Stimulated activated CD4-positive, alpha-beta T cell treated with anti-CD3 and anti-CD28 coated beads, TNF-alpha, amount 100 ng/mL, for 4 hours (primary cell): ENCODE measurements at places on chromosomes 12 and 14.

- DNase-seq: no peak
These were observed 272.4 kb upstream of the FOXG1 start for GRCh38 chr14:28494196-28494595.

GRCh38 chr12:59934486-59934885 is 338.7 kb downstream of the SLC16A7 start:
- no peak for DNase-seq

DNA sequence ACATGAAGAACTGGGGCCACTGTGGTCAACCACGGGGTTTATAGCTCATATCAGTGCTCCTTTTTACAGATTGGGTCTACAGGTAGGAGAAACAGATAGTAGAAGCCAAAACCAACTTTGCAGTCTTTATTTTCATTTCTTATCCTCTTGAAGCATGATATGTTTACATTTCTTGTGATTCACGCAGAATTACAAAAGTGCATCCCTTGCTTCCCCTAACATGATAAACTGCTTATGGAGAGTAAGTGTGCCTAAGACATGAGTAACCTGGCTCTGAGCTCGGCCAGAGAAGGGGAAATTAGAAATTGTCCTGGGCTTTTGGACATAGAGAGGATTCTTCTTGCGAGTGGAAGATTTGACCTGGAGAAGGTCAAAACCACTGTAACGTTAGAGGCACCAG is 18.4 kb downstream of the PWP1 start:
- DNase-seq: no peak

GRCh38 chr14:57747036-57747435 is 118.9 kb downstream of the SLC35F4 start:
- no peak for DNase-seq

GRCh38 chr12:237026-237815 is 23.3 kb upstream of the SLC6A12 start:
- no peak for DNase-seq

- DNase-seq: peak; percentile 41
These were observed at the start of gene C1R for GRCh38 chr12:7092229-7092985. Gene C1R, minus strand, starts transcription at chr12:7092445. Its CDS starts 57 bp downstream, at chr12:7092388.

DNA sequence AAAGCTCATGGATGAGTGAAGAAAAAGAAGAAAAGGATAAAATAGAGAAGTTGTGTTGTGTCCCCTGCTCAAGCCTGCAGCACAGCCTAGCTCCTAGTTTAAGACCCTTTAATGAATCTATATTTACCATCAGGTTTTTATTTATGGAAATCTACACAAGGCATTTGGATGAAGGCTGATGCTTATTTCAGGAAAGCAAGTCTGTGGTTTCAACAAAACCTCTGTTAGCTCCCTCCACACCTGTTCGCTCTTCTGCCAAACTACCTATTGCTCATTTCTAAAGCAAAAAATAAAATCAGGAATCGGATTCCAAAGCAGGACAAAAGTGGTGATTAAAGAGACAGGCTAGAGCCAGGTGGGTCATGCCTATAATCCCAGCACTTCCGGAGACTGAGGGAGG is 18.9 kb upstream of the MAP3K9 start:
- no peak for DNase-seq

DNA sequence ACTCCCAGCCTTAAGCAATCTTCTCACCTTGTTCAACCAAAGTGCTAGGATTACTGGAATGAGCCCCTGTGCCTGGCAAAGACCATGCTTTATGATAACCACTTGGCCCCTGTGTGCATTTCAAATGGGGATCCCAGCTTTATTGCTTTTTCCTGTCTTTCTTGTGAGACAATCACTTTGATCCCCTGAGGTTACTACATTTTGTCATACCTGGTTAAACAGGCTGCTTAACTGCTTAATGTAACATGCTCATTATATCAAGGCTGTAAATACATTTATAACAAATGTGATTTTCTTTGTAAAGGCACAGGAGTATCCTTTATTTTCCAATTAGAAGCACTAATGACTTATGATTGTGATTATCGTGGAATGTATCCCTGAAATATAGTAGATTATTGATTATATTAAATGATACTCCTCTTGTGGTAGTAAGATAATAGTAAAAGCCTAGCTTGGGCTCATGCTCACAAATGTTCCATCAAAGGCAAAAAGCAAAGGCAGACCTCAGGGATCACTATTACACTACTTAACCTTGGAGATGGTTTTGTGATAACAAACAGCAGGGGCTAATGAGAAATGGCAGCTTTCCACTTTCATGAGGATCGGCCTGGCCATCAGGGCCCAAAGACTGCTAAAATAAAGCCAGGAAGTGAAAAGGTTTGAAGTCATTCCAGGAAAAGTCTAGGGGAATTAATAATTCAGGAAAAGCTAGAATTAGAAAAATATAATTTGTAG is 290.8 kb upstream of the MDGA2 start:
- DNase-seq: no peak

- DNase-seq: no peak
These were observed 7.7 kb downstream of the CCND2 start for GRCh38 chr12:4281173-4281654.

DNA sequence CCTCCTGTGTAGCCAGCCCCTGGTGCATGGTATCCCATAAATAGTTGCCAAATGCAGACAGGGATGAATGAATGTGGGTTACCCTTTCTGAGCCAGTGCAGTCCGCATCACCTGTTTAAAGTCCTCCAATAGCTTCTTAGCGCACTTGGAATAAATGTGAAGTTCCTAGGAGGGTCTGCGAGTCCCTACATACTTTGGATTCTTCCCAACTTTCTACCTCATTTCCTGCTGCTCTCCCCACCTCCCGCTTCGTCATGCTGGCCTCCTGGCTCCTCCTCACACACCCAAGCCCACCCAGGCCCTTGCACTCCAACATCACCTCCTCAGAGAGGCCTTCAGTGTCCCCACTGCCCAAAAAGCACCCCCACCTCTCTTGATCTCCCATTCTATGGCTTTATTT is 17.7 kb downstream of the RFX4 start:
- no peak for DNase-seq

GRCh38 chr12:52241205-52241842 is 8.3 kb downstream of the KRT7 start:
- DNase-seq: no peak

GRCh38 chr12:14910090-14910915 is 24.6 kb upstream of the MGP start:
- DNase-seq: no peak

DNA sequence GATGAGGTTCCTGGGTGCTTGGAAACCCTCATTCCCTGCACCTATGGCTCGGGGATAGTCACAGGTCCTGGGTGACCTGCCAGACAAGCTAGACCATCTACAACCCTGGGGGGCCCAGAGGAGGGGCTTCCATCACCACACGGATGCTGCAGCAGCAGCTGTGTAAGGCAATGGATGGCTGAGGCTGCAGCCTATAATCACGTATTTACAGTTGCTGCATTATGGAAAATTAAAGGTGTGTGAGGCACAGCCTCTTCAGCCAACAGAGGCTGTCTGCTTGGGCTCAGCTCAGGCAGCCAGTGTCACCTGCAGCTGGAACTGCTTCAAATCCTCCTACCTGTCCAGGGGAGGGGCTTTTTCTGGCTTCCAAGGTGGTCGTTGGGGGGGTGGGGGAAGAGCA is 268.1 kb downstream of the CACNA1C start:
- DNase-seq: no peak

GRCh38 chr12:109881752-109882151 is 1.4 kb upstream of the GLTP start:
- no peak for DNase-seq

- DNase-seq: no peak
These were observed 8.4 kb upstream of the TC2N start for GRCh38 chr14:91875525-91876286.

DNA sequence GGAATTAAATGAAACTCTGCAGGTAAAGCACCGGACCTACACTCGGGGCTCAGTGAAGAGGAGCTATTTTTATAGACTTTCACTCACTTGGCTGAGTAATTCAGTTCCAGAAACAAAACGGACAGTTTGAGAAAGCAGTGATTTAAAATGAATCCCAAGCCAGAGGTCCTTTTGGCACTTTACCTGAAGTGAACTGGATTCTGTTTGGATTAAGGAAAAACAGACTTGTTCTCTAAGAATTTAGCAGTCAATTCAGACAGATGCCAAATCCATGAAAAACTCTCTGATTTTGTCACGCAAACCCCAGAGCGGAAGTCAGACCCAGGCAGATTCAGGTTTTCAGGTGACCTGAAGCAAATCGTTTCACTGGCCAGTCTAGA is 4.9 kb upstream of the VASH1 start:
- no peak for DNase-seq

DNA sequence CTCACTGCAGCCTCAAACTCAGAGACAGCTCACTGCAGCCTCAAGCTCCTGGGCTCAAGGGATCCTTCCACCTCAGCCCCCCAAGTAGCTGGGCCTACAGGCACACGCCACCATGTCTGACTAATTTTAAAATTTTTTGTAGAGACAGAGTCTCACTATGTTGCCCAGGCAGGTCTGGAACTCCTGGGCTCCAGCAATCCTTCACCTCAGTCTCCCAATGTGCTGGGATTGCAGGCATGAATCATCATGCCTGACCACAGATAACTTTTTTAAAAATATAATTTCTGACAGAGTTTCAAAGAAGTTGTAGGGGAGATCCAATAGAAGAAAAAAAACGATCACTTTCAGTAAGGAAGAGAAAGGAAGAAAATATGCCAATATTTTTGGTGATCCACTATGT is 189.7 kb upstream of the CDKN3 start:
- DNase-seq: no peak

DNA sequence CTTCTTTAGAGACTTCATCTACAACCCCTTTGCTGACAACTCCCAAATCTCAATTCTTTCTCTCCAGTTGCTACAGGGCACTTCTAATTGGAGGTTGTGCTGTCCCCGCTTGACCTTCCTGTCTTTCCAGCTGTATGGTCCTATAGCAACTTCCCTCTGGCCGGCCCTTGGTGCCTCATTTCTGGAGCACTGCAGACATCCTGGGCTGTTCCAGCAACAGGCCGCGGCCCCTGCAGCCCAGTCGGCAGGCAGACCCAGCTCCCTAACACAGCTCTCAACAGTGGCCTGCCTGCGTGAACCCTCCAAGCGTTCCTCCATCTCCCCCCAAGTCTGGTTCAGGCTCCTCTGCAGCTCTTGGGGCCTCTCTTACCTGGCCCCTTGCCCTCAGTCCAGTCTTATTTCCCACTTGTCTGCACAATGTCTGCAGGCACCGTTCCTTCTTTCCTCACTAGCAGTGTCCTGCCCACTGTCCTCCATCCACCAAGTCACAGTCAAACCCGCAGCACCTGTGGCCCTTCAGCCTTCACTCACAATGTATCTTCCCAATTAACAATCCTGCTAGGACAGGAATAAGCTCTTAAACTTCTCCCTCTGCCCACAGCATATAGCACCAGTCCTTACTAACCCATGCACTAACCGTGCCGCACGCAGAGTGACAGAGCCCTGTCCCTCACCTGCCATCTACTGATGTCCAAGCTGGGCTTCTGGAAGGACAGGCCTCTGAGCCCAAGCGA is 1.6 kb upstream of the EML1 start:
- DNase-seq: no peak

DNA sequence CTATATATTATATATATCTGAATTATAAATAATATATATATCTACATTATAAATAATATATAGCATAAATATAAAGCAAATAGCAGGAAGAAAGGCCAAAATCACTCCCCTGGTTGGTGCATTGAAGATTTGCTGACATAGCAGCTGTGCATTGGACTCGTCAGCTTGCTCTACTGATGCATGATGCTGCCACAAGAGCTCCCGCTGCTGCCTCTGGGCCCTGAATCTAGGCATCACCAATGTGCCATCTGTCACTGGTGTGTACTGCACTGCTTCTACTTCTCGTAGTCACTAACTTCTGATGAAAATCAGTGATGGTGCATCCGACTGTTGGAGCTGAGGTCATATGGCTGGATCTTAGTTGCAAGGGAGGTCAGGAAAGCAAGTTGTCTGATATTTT is 205.0 kb downstream of the ADAMTS20 start:
- no peak for DNase-seq

GRCh38 chr14:30861200-30861599 is 13.2 kb upstream of the COCH start:
- no peak for DNase-seq

GRCh38 chr14:68544081-68544892 is 248.6 kb downstream of the ZFP36L1 start:
- DNase-seq: no peak

GRCh38 chr12:16303939-16304338 is 26.5 kb upstream of the SLC15A5 start:
- DNase-seq: no peak

DNA sequence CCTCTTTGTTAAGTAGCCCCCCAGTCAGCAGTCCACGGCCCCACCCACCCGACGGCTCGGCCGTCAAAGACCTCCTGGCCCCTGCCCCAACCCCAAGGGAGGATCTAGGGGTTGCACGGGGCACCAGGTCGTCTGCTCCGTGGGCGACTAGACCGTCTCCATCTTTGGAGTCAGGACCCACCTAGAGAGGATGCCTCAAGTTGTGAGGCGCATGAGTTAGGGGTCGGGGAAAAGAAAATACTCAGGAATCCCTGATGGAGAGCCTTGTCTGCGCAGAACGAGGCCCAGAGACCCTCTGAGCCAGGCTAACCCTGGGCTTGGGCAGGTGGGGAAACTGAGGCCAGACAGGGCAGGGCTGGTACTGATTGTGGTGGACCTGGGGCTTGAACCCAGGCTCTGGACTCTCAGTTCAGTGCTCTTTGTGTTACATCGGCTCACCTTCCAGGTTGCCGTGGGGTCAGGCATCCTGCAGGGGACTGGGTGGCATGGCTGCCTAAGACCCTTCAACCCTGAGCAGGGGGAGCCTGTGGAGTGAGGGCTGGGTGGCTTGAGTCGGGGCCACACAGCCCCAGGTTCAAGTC is 839 bp downstream of the OTUB2 start:
- no peak for DNase-seq

GRCh38 chr14:60684203-60684602 is 34.9 kb upstream of the SIX1 start:
- no peak for DNase-seq

GRCh38 chr12:70319605-70320004 is 46.5 kb upstream of the KCNMB4 start:
- DNase-seq: no peak

GRCh38 chr12:21608196-21608595 is 3.5 kb upstream of the GYS2 start:
- no peak for DNase-seq

DNA sequence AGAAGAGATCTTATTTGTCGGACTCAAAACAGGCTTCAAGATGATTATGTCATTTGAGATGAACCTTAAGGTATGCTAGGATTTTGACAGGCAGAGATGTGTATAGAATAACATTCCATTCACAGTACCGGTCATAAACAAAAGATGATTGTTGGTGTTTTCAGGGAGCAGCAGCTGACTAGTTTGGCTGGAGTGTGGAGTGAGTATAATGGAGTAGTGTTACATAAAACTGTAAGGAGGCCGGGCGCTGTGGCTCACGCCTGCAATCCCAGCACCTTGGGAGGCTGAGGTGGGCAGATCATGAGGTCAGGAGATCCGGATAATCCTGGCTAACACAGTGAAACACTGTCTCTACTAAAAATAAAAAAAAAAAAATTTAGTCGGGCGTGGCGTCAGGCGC is 23.9 kb downstream of the SERPINA10 start:
- DNase-seq: no peak

DNA sequence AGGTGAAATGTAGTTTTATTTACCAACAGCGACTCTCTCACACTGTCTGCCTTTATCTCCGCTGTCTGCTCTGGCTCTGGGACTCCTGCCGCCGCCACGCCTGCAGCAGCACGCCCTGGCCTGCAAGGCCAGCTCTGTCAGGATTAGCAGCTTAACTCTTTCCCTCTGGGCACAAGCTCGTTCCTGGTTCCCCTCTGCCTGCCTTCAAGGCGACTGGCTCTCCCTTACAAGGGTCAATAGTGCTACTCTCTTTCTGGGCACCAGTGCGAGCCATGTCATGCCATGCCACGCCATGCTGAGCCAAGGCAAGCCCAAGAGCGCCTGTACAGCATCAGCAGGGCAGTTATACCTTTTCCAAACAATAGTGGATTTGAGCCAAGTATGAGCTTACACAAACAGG is 3.6 kb upstream of the CLEC2B start:
- no peak for DNase-seq
